ENCODE measurements at places on chromosomes 3 and 15.
A peak's percentile ranks its signal among the peaks of the same experiment; 100 is the strongest.

DNA sequence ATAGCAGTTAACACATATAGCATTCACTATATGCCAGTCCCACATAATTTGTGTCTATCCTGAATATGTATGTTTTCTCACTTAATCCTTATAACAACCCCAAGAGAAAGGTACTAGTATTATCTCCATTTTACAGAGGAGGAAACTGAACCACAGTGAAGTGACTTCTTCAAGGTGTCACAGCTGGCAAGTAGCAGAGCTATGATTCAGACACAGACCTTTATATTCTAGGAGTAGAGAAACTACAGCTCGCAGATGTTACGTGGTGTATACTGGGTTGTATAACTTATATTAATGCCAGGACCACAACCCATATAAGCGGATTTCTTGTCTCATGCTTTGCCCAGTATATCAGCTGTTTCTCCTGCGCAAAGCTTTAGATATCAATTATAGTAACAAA lies 29.5 kb upstream of the ICE2 start:
- peak; percentile 79 for ATAC-seq

- ATAC-seq: no peak
These were observed 638.6 kb upstream of the TBL1XR1 start for GRCh38 chr3:177835917-177836316.

DNA sequence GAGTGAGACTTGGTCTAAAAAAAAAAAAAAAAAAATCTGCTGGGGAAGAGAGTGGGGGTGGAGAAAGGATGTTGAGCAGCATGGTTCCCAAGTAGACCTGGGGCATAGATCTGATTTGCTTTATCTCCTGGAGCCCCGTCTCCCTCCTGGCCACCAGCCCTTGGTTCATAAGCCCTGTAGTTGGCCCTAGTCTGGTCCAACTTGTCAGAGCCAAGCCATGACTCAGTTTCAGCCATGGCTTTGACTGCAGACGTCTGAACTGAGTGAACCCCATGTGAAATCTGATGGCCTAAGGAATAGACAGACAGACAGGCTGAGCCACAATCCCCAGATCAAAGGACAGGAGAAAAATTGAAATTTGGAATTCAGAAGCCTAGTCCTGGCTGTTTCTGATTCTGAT lies 2.0 kb upstream of the CILP start:
- no peak for ATAC-seq

DNA sequence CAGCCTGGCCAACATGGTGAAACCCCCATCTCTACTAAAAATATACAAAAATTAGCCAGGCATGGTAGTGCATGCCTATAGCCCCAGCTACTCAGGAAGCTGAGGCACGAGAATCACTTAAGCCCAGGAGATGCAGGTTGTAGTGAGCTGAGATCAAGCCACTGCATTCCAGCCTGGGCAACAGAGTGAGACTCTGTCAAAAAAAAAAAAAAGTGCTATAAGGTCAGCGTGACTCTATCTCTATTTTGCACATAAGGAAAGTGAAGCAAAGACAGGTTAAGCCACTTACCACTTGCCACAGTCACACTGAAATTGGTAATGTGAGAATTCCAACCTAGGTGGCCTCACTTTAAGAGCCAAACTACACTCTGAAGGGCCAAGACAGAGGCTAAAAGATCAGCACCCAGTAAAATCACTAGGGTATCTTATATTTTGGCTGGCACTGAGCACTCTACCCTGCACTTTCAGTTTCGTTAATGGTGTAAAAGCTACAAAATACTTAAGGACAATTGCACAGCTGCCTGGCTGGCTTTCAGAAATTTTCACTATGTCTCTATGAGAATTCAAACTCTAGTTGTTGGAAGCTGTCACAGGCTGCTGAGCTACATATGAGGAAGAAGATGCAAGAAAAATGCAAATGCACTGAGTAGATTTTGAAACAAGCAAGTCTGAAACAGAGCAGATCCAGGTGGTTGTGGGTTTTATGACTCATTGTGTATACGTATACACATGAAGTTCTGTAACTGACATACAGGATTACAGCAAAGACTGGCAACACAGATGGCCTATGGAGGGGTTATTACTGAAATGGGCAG lies 32.7 kb downstream of the TRANK1 start:
- ATAC-seq: peak; percentile 89

- no peak for ATAC-seq
These were observed 192.3 kb downstream of the STAG1 start for GRCh38 chr3:136559896-136560295.

- ATAC-seq: no peak
These were observed 2.0 kb downstream of the MST1R start for GRCh38 chr3:49901366-49902339.

All from activated CD4-positive, CD25-positive, alpha-beta regulatory T cell treated with anti-CD3 and anti-CD28 coated beads, Interleukin-2, amount 50 U/mL, for 24 hours (primary cell).